Brain microvascular endothelial cell (primary cell): ENCODE measurements at places on chromosomes 2 and 18.
A peak's percentile ranks its signal among the peaks of the same experiment; 100 is the strongest.

DNA sequence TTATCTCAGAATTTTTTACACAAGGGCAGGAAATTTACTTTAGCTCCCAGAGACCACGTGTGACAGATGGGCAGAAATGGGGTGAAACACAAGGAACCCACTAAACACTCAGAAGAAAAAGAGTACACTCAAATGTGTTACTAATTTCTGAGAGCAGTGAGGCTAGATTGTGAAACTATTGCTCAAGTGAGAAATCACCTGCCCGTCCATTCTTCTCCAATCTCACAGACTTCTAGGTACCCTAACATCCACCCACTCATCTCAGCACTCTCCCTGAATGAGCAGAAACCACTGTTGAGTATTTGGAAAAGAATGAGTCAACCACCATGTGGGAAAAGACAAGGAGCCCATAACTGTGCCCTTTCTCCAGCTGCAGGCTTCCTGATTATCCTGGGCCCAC lies 293.0 kb upstream of the CDH2 start:
- DNase-seq: no peak

- DNase-seq: no peak
These were observed 475 bp downstream of the SLC4A1AP start for GRCh38 chr2:27664154-27664574.

GRCh38 chr18:424668-425067 lies 75.8 kb downstream of the COLEC12 start:
- DNase-seq: no peak

DNA sequence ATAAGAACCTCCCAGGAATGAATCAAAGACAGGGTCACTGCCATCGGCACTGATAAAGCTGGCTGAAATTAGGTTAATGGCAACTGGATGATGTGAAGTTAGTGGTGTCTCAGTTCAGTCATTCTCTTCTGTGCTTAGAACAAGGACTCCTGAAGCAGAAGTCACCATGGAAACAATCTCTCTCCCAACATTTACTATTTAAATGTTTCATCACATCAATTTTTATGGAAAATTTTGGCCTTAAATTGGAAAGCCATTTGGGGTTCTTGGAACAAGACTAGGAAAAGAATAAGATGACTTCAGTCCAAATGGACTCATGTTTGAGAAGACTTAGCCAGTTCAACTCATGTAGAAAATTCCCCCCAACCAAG lies 15.5 kb upstream of the ARL5A start:
- no peak for DNase-seq

DNA sequence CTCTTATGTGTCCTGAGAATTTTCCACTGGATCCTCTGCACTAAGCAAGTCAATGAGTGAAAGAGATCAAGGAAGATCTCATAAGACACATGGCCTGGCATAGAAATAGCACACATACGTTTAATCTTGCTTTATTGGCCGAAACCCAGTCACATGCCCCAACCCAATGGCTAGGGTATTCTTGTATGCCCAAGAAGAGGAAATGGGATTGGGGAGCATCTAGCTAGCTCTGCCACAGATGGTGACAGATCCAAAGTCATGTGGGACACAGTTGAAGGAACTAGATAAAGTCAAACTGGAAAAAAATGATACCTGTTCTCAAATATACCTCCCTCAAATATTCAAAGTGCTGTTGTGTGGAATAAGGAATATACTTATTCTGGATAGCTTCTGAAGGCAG lies 74.7 kb downstream of the CD28 start:
- DNase-seq: no peak

GRCh38 chr2:192615105-192615504 lies 420.4 kb upstream of the TMEFF2 start:
- no peak for DNase-seq

DNA sequence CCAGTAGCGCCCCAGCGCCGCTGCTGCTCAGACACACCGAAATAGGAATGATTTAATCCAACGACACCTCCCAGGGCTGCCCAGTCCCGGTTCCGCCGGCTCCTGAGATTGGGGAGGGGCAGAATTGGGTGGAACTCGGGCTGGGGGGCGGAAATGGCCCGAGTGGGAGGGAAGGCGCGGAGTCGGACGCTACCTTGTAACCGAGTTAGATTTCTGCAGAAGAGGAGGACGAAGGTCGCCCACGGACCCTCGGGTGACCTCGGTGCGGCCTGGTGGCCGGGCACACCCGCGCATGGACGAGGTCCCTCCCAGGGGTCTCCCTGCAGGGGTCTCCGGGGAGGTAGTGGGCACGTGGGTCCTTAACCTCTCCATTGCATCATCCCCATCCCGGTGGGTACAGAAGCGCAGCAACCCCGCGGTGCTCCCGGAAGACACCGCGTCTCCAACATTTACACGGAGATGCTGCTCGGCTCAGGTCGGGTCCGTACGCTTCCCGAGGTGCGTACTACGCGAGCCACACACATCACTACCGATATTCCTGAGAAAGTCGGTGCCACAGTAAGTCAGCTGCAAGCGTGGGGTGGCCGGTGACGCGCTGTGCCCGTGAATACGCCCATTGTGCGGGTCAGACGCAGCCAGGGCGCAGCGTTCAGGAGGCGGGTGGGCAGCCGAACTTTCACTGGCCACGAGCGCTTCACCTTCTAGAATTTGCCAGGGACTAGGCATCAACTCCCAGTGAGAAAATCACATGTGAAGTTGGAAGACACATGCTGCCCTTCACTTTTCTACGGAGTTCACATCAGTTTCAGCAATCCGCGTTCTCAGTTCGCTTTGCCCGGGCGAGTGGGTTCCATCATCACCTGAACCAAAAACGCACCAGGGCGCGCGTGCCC lies 3.0 kb downstream of the ZNF516 start:
- DNase-seq: peak; percentile 11

DNA sequence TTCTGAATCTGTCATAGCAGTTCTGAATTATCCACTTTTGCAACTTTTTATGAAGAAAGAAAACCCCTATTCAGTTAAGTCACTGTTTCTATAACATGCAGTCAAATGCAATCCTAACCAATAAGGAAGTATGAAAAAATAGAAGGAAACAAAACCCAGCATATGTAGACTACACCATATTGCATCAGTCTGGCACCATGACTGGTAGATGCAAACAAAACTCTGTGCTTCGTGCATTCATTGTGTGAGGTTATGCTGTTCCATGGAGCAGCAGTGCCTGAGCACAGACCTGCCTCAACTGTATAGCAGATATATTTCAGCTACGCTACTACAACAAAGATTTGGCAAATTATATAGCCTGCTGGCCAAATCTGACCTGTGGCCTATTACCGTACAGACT lies 325.5 kb downstream of the LRP1B start:
- DNase-seq: no peak

GRCh38 chr2:168589236-168590211 lies 133.5 kb downstream of the CERS6 start:
- no peak for DNase-seq

DNA sequence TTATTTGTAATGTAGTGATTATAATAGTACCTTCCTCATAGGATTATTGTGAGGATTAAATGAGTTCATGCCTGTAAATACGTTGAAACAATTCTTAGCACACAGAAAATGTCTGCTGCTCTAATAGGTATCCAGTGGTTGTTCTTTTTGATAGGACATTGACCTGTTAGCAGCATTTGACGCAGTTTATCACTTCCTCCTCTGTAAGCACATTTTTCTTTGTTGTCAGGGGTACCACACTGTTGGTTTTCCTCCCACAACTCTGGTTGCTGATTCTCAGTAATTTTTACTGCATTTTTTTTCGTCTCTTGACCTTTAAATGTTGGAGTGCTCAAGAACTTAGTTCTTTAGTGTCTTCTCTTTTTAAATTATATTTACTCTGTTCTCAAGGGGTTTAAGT lies 15.4 kb downstream of the PPM1B start:
- DNase-seq: no peak

DNA sequence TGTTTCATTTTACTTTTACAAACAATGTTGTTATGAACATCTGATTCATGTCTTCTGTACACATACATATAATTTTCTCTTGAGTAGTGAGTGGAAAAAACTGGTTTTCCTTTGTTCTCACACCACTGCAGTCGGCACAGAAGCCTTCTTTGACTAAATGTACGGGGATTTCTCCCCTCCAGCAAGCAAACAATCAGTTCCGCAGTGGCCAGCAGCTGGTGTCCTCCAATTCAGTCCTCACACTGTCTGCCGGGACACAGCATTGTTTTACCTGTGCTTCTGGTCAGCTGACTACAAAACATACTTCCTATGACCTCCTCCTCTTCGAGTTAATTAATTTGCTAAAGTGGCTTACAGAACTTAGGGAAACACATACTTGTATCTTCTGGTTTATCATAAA lies 202.8 kb downstream of the WDR7 start:
- no peak for DNase-seq

- DNase-seq: no peak
These were observed 138.8 kb downstream of the ATAD2B start for GRCh38 chr2:23788100-23788499.

- no peak for DNase-seq
These were observed 13.6 kb downstream of the ADCY3 start for GRCh38 chr2:24906466-24906865.

GRCh38 chr18:75261430-75262223 lies 51.0 kb downstream of the TSHZ1 start:
- no peak for DNase-seq

DNA sequence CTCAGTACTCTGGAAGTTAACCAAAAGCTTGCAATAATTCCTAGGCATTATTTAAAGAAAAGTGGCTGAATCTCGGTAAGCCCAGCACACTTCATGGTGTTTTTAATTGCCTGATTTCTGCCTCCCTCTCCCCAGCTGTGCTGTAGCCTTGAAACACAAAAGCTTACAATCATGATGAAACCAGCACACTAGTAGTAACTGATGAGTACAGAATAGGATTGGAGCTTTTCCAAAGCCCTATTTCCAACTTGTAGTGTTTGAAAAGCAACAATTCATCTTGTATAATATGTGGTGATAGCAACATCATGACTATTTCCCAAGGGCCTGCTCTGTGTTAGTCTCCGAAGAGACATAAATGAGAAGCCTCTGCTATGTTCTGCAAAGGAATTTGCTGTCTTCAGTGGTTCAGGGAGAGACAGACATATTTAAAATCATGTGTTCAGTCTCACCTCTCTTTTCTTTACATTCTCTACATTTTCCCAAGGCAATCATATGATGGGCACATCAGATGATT lies 1015.0 kb downstream of the BCL11A start:
- no peak for DNase-seq

GRCh38 chr2:65649811-65650589 lies 217.6 kb upstream of the SPRED2 start:
- no peak for DNase-seq

- DNase-seq: peak; percentile 33
These were observed 147.8 kb downstream of the TMEM18 start for GRCh38 chr2:529424-529823.

DNA sequence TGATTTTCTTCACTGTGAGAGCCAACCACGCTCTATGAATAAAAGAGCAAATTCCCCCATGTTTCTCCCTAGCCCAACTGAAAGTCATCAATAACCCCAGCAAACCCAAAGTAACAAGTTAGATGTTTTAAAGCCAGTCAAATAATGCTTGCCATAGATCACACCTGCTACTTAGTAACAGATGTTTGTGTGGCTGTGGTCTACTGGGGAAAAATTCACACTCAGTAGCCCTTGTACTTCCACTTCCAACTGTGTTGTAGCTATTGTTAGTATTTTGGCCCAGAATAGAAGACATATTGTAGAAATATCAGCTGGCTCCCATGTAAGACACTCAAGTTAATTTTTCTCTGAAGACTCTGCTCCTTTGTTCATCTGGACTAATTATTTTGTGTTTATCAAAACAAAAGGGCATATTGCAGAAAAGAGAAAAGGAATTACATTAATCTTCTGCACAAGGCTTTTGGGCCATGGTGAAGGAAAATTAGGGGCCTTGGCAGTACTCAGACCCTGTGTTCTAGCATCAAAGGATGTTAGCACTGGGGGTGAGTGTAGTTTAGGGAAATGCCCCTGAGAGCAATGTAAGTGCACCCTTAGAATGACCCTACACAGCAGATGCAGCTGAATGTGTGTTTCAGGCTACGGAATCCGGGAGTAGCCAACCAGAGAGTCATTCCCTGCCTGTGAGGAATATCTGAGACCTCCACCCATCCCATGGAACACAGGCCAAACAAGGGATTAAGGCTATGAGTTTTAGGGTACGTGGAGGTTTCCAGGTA lies 521.9 kb downstream of the EPHA4 start:
- DNase-seq: no peak

DNA sequence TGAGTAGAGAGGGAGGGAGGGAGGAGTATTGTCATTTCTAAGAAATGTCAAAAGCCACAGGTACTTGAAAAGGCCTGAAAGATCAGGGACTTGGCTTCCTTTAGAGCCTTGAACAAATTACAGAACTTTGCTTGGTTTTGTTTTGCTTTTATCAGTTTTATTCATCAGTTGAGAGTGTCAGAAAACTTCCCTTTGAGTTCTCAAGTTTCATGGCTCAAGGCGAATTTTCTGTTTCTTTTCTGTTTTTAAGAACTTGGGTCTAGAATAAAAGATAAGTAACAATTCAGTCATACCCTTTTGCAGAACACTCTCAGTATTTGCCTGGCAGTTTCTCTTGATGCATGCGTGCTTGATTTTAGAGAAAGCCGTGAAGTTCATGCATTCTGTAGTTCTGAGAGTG lies 531.9 kb downstream of the PARD3B start:
- DNase-seq: no peak

DNA sequence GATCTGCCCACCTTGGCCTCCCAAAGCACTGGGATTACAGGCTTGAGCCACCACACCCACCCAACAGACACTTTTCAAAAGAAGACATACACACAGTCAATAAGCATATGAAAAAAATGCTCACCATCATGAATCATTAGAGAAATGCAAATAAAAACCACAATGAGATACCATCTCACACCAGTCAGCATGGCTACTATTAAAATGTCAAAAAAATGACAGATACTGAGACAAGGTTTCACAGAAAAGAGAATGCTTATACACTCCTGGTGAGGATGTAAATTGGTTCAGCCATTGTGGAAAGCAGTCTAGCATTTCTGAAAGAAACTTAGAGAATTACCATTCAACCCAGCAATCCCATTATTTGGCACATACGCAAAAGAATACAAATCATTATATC lies 1947.2 kb downstream of the SUCLG1 start:
- no peak for DNase-seq

DNA sequence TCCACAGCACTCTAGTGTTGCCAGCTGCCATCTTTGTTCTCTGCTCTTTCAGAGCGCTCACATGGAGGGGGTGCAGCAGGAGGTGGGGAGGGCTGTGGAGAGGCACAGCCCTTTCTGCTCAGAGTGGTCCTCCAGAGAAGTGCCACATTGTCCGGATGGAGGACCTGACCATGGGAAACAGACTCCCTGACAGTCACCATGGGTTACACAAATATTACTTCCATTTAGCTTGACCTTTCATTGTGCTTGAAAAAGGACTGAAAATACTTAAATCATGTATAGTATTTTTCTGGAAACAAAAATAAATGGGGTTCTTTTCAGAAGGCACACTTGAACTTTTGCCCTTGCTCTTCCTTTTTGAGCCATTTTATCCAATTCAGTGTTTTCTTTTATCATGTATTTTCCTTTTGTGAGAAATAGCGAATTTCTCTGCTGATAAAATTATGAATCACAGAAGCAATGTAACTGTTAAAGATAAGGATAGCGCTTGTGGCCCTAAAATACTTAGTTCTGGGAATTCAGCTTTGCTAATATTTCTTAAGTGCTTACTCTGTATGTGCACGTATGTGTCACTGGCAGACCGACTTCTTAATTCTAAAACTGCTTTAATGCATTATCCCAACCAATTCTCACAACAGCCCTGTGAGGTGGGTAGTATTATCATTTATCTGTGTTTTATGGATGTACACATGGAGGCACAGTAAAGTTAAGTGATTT lies 34.2 kb downstream of the SPATS2L start:
- peak; percentile 57 for DNase-seq
